WTC11 (cell line): ENCODE measurements at places on chromosomes 4 and X.

DNA sequence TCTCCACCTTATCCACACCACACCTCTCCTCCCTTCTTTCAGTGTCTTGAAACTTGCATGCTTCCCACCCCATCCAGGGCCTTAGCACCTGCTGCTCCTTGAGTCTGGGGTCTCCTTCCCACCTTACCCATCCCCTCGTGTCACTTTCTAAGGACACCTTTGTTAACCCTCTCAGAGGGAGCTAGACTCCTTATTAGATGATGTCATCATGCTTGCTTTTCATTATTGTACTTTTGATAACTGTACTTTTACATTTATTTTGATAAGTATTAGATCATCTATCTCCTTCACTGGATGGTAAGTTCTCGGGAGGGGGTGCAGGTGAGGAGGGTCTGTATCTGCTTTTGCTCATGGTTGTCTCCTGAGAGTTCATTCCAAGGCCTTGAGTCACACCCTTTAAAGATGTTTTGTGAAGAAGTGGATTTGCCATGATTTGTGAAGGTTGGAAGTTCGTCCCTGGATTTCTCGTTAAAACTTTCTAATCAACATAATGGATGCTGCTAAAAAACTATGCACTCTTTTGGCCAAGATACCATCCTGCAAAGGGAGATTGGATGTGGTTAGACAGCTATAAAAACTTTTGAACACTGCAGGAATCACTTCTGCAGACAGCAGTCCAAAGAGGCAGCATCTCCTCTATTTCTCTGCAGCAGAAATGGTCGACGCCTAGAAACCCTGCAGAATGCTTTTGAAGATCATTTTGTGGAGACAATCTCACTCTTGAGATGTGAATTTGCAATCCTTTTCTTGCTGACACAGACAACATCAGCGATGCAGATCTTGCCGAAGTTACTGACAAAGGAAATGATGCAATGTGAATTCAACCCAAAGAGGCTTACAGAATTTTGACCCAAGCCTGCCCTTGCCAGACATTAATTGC lies 69.6 kb downstream of the ENPP6 start:
- DNase-seq = no peak

DNA sequence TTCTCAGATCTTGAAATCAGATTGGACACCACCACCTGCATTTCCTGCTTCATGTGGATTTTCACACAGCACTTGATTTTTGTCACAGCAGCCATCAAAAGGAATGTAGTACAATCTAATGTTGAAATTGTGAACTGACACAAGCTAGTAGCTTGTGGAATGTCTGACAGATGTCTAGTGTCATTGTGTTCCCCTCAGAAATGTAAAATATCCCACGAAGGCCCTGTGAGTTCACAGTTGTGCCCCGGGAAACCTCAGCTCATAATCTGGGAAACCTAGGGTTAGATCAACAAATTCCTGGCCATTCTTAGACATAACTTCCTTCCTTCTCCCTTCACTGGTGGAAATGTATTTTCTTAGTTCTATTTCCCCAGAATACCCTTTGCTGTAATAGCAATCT lies 205.7 kb downstream of the AR start:
- DNase-seq = no peak

- peak; percentile 10 for DNase-seq
Observed at GRCh38 chrX:4268676-4269075, 555.2 kb upstream of the PRKX start.

- DNase-seq = peak; percentile 13
Observed at GRCh38 chrX:8845060-8845459, 43.9 kb upstream of the FAM9A start.

DNA sequence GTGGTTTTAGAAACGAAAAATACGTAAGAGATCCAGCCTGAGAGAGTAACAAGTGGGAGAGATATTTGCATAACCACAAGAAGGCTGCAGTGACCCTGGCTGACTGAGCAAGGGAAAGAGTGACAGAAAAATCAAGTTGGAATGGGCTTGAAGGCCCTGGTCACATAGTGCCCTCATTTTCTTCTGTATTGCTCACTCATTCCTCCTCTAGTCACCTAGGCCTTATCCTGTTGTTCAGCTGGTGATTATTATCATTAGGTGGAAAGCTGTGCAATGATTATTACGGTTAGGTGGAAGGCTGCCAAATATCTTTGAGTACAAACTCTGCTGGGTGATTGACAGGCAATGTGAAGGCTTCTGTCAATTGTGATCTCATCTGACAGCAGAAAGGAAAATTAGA lies 2384.1 kb downstream of the PCDH7 start:
- no peak for DNase-seq

DNA sequence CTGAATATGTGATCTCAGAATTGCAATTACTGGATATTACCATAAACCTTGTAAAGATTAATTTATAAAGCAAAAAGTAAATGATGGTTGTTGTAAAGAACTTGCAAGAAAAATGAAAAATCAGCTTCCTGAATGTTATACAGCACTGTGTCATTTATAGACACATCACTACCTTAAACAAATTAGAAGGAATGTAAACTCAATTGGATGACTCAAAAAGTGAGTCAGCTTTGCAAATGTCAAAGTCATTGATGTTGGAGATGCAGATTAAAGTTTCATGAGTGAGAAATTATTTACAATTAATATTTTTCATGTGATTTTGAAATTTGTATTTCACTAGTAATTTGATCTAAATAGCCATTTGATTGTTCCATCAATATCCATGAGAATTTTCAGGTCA lies 193.2 kb downstream of the RAPGEF2 start:
- DNase-seq = no peak

DNA sequence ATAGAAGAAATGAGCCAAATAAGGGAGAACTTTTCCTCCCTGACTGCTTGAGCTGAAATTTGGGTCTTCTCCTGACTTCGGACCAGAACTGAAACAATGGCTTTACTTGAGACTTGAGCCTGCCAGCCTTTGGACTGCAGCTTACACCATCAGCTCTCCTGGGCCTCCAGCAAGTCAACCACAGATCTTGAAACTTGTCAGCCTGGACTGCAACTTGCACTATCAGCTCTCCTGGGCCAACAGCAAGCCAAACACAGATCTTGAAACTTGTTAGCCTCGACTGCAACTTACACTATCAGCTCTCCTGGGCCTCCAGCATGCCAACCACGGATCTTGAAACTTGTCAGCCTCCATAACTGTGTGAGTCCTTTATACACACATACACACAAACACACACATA lies 425.9 kb upstream of the PCDH7 start:
- no peak for DNase-seq

- no peak for DNase-seq
Observed at GRCh38 chr4:79535516-79535915, 127.5 kb upstream of the GK2 start.

GRCh38 chrX:26822448-26822847 lies 606.5 kb downstream of the MAGEB5 start:
- DNase-seq = peak; percentile 24

GRCh38 chr4:62814510-62815047 lies 1594.7 kb downstream of the TECRL start:
- no peak for DNase-seq

DNA sequence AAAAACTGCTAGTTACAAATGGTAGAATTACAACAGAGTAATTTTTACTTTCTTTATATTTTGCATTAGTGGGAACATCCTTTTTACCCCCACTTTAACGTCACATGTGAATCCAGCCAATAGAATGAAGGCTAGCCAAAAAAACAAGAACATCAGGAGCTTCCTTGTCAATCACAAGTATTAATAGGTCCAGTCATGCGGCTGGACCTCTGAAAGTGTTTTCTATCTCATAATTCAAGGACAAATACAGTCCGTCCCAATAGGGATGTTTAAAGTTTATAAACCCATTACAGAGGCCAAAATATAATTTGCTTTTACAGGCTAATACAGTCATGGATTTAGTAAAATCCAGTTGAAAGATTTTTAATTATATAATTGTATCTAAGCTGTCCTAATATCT lies 110.7 kb downstream of the APBB2 start:
- no peak for DNase-seq

GRCh38 chr4:105520819-105521790 lies 31.3 kb upstream of the ARHGEF38 start:
- DNase-seq = peak; percentile 27

- DNase-seq = no peak
Observed at GRCh38 chr4:19748519-19749479, 502.9 kb upstream of the SLIT2 start.

DNA sequence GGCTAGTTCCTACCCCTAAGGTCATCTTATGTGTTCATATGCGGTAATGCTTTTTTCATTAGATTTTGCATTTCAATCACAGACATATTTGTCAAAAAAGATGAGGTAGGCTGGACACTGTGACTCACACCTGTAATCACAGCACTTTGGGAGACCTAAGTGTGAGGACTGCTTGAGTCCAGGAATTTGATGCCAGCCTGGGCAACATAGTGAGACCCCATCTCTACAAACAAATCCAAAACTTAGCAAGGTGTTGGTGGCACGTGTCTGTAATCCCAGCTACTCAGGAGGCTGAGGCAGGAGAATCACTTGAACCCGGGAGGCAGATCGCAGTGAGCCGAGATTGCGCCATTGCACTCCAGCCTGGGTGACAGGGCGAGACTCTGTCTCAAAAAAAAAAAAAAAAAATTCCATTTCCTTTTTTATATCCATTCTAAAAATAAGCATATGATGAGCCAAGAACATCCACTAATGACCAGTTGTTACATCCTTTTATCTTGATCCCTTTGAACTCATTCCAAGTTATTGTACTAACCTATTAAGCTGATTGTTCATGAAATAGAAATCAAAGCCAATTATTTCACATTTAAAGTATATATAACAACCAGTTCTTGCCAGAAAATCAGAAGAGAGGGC lies 23.4 kb downstream of the PGAM4 start:
- DNase-seq = no peak

GRCh38 chrX:102985192-102985591 lies 48.1 kb downstream of the RAB40AL start:
- DNase-seq = no peak

GRCh38 chr4:2272026-2272827 lies 10.3 kb upstream of the MXD4 start:
- no peak for DNase-seq

DNA sequence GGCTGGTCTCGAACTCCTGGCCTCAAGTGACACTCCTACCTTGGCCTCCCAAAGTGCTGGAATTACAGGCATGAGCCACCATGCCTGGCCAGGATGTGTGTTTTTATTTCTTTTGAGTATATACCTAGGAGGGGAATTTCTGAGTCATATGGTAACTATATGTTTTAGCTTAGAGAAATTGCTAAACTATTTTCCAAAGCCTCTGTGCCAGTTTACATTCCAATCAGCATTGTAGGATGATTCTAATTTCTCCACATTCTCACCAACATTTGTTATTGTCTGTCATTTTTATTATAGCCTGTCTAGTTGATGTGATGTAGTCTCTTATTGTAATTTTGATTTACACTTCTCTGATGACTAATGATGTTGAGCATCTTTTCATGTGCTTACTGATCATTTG lies 1576.0 kb downstream of the RPA4 start:
- DNase-seq = no peak

- DNase-seq = no peak
Observed at GRCh38 chrX:78314561-78314960, 12.8 kb downstream of the CYSLTR1 start.

DNA sequence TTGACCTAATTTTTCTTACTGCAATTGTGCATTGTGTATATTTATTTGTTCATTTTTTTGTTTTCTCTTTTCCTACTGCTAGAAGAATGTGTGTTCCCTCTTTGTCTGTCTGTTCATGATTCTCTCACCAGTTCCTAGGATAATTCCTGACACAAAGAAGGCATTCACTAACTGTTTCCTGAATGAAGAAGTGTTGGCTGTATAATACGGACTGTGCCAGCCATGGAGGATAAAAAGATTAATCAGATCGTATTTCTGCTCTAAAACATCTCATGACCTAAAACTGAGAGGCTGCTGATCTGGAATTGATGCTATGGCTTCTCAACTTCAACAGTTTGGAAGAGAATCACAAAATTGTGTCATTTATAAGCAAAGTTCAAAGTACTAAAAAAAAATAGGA lies 563.1 kb upstream of the FRG1 start:
- DNase-seq = no peak

DNA sequence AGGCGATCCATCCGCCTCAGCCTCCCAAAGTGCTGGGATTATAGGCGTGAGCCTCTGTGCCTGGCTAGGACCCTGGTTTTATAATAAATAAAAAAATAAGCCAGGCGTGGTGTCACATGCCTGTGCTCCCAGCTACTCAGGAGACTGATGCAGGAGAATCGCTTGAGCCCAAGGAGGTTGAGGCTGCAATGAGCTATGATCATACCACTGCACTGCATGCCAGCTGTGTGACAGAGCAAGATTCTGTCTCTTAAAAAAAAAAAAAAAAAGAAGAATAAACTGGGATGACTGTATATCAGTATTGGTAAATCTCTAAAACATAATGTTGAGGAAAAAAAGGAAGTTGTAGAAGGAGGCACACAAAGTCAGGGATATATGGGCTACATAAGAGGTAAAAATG lies 45.7 kb upstream of the SLC34A2 start:
- DNase-seq = no peak

- DNase-seq = no peak
Observed at GRCh38 chr4:123233136-123233768, 163.3 kb upstream of the SPRY1 start.

- DNase-seq = no peak
Observed at GRCh38 chr4:98332017-98332416, 70.8 kb downstream of the RAP1GDS1 start.

DNA sequence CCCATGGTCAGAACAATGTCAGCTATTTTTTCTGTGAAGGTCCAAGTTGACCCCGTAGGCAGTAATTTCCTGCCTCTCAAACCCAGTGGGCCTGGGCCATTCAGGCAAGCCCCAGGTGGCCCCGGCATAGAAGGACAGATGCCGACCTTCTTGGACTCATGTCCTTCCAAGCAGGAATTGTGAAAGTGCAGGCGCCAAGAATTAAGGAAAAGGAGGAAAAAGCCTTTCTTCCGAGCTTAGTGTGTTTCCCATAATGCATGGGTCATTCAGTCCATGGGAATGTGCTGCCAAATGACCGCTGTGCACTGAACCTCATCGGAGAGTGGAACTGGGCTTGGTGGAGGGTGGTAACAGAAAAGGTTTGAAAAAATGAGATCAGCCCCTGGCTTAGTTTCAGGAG lies 196.5 kb upstream of the HS3ST1 start:
- no peak for DNase-seq

DNA sequence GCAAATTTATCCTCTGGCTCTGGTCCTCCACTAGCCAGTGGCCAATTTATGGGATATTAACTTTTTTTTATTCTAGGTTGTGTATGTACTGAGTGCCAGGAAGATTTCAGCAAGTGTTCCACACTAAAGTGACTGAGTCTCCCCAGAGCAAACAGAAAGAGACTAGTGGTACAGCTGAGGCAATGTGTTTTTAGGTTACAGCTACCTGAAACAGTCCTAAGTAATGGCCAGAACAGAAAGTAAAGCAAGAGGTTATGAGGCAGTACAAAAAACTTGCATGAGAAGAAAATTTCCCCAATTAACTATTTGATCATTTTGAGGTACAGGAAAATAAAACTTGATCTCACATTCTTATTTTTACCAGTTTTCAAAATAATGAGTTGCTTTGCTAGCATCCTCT lies 31.2 kb downstream of the PRDM8 start:
- DNase-seq = no peak
